ENCODE measurements at places on chromosomes 7 and 10.

GRCh38 chr7:118325450-118325808 lies 100.9 kb downstream of the ANKRD7 start:
- DNase-seq: no peak

DNA sequence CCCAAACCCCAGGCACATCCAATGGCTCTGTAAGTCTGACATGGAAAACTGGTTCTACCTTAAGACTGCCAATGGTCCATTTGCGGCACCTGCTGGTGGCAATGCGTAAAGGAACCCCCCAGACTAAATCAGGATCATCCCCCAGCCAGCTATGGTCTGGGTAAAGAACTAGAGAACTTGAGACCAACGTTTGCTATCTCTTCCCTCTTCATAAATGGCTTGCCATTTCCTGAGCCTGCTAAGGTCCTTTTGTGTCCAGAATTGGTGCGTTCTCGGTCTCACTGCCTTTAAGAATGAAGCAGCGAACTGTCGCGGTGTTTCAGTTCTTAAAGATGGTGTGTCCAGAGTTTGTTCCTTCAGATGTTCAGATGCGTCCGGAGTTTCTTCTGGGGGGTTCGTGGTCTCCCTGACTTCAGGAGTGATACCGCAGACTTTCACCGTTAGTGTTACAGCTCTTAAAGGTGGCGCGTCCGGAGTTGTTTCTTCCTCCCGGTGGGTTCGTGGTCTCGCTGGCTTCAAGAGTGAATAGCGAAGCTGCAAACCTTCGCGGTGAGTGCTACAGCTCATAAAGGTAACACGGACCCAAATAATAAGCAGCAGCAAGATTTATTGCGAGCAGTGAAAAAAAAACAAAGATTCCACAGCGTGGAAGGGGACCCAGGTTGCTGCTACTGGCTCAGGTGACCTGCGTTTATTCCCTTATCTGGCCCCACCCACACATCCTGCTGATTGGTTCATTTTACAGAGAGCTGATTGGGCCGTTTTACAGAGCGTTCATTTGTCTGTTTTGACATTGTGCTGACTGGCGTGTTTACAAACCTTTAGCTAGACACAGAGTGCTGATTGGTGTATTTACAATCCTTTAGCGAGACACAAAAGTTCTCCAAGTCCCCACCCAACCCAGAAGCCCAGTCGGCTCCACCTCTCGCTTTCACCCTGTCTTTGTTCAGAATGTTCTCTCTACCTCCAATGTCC lies 95.4 kb downstream of the ELMO1 start:
- DNase-seq: no peak

DNA sequence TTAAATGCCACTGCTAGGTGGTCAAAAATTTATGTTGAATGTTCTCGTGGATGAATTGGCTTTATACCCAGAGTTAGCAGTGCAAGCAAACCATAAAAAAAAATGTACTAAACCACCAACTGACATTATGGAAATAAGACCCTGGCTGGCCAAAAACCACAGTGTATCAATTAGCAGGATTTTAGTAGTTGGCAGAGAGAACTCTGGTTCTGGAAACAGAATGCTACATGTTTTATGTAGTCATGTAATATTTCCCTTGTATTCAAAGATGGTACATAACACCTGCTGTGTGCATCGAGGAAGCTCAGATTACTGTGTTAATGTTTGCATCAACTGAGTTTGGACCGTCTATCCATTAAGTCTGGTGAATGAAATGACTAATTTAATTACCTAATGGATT lies 618.5 kb downstream of the CCSER2 start:
- no peak for DNase-seq

DNA sequence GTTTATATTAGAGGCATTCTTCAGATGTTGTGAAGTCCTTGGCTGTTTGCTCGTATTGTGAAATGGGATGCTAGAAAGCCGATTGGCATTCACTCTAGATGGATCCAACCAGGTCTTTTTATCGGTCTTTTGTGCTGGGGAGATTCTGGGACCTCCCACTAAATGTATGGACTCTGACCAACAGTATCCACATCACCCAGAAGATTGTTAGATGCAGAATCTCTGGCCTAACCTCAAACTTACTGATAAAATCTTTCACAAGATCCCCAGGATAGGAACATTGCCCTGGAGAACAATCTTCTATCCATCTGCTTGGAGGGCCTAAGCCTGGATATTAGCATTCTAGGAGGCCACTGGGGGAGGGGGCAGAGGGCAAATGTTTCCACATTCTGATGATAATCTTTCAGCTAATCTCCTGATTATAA lies 160.9 kb downstream of the PLXDC2 start:
- DNase-seq: no peak
